Right renal cortex interstitium (tissue), 3 donors: ENCODE measurements at places on chromosomes 5 and 9. TPM values are rescaled to one million over a fixed set of nuclear protein-coding genes. Genes with fewer than 3 reads are reported as not detected.

GRCh38 chr5:167793700-167794099 is 497.7 kb upstream of the WWC1 start:
- no peak for DNase-seq

DNA sequence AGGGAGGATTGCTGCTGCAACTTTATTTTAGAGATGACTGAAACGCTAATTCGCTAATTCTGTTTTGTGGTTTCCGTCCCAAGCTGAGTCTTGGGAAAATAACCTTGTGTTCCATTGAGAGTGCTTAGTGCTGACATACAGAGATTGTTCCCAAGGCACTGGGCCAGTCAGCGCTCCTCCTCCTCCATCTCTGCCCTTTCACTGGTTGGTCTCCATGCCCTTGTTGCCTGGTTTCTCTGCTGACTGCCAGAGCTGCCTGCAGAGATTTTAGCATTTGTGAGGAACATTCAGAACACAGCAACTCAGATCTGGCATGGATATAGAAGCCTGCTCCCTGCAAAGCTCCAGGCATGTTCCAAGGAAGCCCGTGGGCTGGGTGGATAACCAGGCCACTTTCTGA is 126.0 kb upstream of the IRX2 start:
- no peak for DNase-seq

Gene PCDHA4
- 0.86 TPM for polyA plus RNA-seq

GRCh38 chr5:55453211-55453610 is 81.6 kb downstream of the PLPP1 start:
- no peak for DNase-seq

DNA sequence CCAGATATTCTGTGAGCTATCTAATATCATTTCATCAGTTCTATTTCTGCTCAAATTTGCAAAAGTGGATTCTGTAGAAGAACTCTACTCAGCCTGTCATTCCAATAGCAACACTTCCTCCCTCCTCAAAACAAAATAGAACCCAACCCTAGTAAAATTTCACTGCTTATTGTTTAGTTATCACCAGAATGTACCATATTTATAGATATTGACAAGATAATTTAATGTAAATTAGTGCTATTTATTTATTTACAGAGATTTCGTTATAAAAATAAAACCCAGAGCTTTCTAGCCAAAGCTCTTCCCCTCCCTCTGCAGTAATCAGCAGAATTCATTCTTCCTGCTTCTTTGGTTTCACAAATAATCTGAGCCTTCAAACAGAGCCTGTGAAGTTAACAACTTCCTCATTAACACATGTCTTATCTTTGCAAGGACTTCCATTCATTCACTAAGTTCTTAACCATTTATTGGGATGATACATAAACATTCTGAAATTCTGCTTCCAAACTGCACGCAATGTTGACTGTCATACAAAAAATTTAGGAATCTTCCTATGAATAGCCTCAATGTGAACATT is 73.7 kb upstream of the PJA2 start:
- DNase-seq, result no peak

- DNase-seq, result no peak
Measured at GRCh38 chr5:81950996-81951395, 20.8 kb upstream of the ATG10 start.

GRCh38 chr5:177290816-177291596 is 12.5 kb downstream of the RAB24 start:
- DNase-seq, result no peak

- DNase-seq, result no peak
Measured at GRCh38 chr5:130496215-130496614, 592.0 kb downstream of the CHSY3 start.

- DNase-seq, result no peak
Measured at GRCh38 chr9:82124090-82124489, 135.5 kb downstream of the SPATA31D1 start.

Gene MARCOL
- not detected for polyA plus RNA-seq

- no peak for DNase-seq
Measured at GRCh38 chr9:136058801-136059302, 36.2 kb downstream of the NACC2 start.

DNA sequence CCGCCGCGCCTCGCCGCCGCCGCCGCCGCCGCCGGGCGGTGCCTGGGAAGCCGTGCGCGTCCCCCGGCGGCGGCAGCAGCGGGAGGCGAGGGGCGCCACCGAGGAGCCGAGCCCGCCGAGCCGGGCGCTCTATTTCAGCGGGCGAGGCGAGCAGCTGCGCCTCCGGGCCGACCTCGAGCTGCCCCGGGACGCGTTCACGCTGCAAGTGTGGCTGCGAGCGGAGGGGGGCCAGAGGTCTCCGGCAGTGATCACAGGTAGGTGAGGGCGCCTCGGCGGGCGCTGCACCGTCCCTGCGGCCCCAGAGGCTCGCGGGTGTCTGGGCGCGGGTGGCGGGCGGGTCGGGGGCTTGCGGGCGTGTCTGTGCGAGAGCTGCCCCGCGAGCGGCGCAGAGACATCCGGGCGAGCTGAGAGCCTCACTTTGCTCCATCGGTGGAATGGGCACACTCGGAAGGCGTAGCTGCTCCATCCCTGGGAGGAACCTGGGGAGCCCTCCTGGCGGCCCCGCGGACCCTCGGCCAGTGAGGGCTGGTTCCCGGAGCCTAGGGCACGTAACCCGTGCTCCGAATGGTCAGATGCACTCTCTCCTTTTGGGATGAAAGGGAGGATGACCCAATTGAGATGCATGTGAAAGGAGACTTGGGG is 864 bp downstream of the PAPPA start:
- no peak for DNase-seq

DNA sequence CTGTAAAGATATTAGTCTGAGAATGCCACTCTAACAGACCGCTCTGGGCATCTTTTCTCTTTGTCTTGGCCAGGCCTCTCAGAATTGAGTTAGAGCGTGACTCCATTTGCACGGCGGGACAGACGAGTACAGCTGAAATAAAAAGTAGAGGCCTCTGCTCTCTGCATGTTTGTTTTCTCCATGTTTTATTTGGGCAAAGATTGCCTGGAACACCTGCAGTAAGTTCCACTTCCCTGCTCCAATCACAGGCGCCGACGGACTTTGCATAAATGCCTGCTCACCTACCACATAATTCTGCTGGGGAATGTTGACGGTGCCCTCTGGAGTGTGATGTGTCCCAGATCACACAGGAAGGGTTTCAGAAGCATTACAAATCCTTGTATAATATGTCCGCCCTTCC is 10.6 kb downstream of the SPOCK1 start:
- DNase-seq, result no peak

- DNase-seq, result no peak
Measured at GRCh38 chr5:96177303-96177869, 215.7 kb upstream of the ELL2 start.

- no peak for DNase-seq
Measured at GRCh38 chr9:36031774-36032555, 4.7 kb upstream of the RECK start.

GRCh38 chr5:166962461-166962860 is 1329.0 kb upstream of the WWC1 start:
- DNase-seq, result no peak

Gene FOXD1
- polyA plus RNA-seq, result 9.6 TPM

Gene NDUFS6
- 61.3 TPM for polyA plus RNA-seq

DNA sequence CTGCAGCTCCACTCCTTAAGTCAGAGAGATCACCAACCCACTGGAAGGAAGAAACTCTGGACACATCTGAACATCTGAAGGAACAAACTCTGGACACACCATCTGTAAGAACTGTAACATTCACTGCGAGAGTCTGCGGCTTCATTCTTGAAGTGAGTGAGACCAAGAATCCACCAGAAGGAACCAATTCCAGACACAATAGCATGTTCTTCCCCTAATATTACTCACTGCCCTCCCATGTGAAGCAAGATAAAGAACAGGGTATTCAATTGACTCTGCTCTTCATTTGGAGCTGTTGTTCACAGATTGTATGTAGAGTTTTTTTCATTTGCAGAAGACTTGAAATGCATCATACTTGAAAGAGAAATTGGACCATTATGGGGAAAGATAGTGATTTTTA is 10.8 kb downstream of the SAXO1 start:
- DNase-seq, result no peak

DNA sequence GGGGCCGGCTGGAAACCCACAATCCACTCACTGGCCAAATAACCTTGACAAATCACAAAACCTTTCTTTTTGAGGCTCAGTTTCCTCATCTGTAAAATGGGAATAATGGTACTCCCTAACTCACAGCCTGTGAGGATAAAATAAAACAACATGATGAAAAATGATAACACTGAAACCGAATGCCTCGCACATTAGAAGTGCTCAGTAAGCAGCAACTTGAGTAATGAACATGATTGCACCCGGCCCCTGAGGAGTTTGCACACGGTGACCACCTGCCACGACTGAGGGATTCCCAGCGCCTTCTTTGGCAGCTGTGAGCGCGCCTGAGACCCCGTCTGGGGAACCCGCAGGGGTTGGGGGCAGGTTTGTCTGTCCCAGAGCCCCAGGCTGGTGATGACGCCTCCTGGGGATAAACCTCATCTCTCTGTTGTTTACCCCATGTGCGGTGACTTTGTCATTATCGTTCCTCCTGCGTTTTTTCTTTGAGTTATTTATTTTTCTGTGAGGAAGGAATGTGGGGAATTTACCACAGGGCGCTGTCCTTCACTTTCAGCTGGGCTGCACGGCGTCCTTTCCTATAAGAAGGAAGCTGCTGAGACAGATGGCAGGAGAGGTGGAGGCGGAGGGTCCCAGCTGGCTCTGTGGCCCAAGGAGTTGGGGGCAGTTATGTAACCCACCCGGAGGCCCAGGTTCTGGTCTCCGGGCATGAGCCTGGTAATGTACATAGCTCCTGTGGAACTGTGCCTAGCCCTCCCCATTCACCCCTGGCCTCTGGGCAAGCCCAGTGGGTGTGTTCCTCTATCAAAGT is 3.0 kb upstream of the SYNPO start:
- no peak for DNase-seq

DNA sequence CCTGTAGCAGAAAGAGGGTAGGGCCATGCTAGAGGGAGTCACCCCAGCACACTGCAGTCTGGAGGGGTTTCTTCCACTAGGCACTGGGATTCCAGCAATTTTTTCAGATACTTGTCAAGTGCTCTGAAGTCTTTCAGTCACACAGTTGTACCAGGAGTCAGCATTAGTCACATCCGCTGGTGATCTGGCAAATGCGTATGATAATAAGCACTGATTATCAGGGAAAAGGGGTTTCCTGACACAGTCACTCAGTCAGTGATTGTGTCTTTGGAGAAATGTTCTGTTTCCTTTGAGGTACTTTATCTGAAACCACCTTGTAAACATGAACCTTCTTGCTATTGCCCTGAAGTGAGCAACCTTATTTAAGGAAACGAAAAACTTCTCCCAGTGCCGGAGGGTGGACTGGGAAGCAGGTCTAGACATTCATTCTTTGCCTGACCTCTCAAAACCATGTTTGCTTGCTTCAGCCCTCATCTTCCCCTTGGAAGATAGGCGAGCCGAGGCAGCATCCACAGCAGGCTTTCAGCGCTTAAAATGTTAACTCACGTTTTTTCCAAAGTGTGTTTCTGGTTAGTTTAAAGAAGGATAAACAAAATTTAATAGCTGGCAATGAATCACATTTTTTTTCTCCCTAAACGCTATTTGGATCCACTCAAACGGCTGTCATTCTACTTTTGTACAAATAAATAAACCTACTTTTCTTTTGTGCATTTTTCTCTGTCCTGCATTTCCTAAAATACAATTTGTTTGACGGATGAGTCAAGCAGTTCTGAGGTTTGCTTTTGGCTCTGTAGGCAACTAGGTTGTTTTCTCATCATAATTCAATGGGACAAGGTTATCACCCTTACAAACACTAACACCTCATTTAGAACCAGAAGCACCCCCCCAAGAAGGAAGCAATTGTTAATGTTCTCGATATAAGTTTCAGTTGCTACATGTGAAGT is 77.7 kb downstream of the FOXD1 start:
- DNase-seq, result no peak

DNA sequence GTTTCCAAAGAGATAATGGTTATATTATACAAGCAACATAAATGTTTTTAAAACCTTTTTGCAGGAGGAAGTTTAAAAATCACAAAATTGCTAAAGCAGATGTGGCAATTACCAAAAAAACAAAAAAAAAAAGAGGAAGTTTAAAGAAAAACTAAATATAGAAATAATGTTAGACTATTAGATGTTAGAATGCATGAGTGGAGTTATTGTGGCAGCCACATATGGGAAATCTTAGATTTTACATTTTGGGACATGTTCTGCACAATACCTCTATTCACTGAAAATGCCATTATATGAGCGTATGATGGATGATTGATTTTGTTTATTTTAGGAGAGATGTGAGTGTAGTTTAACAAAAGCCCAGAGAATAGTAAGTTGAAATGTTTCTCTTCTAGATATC is 31.2 kb upstream of the DTWD2 start:
- DNase-seq, result no peak

GRCh38 chr5:39138892-39139291 is 64.7 kb upstream of the RICTOR start:
- no peak for DNase-seq

DNA sequence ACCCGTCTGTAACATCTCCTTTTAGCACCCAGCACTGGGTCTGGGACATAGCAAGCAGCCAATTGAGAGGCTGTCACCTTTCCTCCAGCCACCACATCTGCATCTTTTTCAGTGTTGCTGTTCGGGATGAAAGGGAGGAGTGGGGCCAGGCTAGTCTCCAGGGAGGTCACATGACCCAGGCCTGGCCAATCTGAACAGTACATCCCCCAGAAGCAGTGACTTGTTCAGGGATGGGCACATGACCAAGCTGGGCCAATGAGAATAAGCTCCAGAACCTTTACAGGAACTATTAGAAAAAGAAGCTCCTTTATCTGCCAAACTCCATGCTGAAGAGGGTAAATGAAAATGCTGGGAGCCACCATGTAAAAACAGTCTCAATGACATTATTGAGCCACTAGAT is 359.0 kb downstream of the SLIT3 start:
- DNase-seq, result no peak

GRCh38 chr9:79798450-79798849 is 226.7 kb downstream of the TLE4 start:
- no peak for DNase-seq

Gene FAM200C
- 14.5 TPM for polyA plus RNA-seq

DNA sequence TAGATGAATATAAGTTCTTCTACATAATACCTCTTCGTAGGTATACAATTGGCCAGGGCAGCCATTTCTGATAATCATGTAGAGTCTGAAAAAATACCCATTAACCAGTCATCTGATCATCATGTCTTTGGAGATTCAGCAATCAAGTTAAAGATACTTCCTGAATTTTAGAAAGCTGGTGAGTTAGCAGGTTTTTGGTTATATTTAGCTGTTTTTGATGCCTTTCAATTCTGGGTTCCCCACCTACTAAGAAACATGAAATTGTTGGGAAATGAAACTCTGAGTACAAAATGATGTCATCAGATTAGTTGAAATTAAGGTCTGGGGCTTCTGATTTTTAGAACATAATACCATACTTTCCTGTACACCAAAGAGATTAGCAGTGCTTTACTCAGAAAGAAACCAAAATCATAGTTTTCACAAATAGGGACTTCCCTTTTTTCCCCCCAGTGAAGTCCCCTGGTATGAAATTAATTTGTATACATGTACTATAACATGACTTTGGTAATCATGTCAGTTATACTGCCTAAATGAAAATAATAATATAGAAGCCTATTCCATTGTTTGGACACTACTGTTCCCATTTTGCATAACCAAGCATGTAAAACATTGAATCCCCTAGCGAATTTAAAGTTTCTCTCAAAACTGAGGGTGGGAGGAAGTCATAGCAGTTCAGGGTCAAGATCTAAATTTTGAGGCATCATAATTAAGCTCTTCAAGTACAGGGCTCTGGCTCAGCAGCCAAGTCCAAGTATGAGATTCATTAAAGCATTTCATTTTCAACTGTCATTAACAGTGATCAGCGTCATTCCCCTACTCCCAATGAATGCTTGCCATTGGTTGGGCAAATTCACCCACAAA is 17.9 kb downstream of the PRLR start:
- DNase-seq, result no peak

Gene WDR38
- polyA plus RNA-seq, result 0.37 TPM
